Stimulated activated CD4-positive, alpha-beta T cell treated with anti-CD3 and anti-CD28 coated beads, Interleukin-12 subunit alpha, Interleukin-12 subunit beta, amount 100 ng/mL, for 24 hours (primary cell): ENCODE measurements at places on chromosomes 4 and X.

- no peak for DNase-seq
These were observed 170.7 kb downstream of the COL4A6 start for GRCh38 chrX:108267557-108267956.

- no peak for DNase-seq
These were observed 382.0 kb downstream of the MAGEB5 start for GRCh38 chrX:26597981-26598380.

- DNase-seq: no peak
These were observed 375.2 kb upstream of the CTSO start for GRCh38 chr4:156328882-156329281.

DNA sequence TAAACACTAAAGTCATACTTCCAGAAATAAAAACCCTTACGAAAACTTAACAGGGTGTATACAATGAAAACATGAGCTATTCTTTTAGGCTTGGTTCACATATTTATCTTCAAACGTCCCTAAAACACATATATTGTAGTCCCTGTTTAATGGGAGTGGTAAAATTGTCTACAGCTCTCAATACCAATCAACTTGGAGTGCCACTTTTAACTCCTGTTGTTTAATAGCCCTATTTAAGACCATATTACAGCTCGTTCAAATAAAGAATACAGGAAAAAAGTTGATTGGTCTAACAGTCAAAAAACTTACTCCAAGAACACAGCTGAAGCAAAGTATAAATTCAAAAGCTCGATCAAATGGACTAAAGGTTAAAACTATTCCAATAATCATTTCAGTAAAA lies 3.9 kb downstream of the UBE2D3 start:
- no peak for DNase-seq

DNA sequence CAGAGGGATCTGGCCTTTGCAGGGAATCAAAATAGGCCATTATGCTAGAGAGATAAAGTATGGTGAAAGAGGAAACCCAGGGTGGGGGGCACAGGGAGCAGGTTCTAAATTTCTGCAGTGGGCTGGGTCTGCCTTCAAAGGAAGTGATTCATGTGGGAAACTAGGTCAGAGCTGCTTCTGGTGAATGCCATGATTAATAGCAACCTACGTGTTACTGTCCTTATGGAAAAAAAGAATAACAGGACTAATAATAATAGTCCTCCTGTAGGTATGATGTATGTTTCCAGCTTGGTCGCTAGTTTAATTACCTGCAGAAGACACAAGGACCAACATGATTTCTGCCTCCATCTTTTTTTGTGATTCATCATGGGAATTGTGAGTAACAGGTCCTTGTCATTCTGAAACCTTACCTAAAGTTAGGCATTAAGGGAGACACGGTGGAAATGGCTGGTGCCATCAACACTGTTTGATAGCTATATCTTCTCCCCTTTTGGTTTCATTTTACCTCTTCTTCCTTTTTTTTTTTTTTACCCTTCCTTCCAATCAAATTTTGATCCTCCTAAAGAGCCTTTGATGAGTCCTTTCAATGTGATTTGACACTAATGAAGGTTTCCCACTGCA lies 180.4 kb downstream of the CPEB2 start:
- DNase-seq: peak; percentile 12

DNA sequence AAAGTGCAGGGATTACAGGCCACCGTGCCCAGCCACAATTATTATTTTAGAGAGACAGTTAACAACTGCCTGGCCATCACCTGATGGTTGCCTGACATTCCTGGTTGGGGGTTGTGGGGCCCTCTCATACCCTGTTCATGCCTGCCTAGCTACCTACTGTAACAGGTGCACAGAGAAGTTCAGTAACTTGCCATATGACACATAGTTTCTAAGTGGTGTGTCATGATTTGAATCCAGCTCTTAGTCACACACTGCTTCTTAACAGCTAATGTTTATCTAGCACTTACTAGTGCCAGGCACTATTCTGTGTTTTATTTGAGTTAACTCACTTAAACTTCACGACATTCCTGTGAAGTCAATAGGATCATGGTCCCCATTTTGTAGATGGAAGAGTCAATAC lies 122.7 kb upstream of the JADE1 start:
- no peak for DNase-seq

GRCh38 chrX:55924574-55924973 lies 207.0 kb downstream of the RRAGB start:
- no peak for DNase-seq

- no peak for DNase-seq
These were observed 935.2 kb downstream of the TRAM1L1 start for GRCh38 chr4:116150152-116150551.

GRCh38 chr4:120177603-120178002 lies 111.0 kb upstream of the MAD2L1 start:
- no peak for DNase-seq

GRCh38 chrX:66018585-66019309 lies 21.1 kb downstream of the VSIG4 start:
- DNase-seq: no peak

- DNase-seq: no peak
These were observed 125.7 kb downstream of the CRLF2 start for GRCh38 chrX:1086444-1087409.
